PC-9 (cell line): ENCODE measurements at places on chromosomes 3 and 15. TPM values are rescaled to one million over a fixed set of nuclear protein-coding genes. Genes with fewer than 3 reads are reported as not detected.

The SNTN gene
- total RNA-seq: not detected in 2 replicates

GRCh38 chr3:123071146-123071545 is 4.3 kb downstream of the PDIA5 start:
- DNase-seq: no peak

DNA sequence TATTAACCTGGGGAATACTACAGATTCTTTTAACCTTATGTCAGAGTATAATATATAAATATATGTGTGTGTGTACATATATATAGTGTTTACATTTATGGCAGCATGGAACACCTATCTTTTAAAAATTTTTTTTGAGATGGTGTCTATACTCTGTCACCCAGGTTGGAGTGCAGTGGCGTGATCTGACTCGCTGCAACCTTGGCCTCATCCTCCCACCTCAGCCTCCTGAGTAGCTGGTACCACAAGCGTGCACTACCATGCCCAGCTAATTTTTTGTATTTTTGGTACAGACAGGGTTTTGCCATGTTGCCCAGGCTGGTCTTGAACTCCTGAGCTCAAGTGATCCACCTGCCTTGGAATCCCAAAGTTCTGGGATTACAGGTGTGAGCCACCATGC is 18.5 kb upstream of the ERICH6 start:
- no peak for DNase-seq

GRCh38 chr3:115402651-115403050 is 220.7 kb upstream of the GAP43 start:
- no peak for DNase-seq

The STRA6 gene
- total RNA-seq: 64.9 and 83.6 TPM in 2 replicates

- DNase-seq: no peak
These were observed 12.0 kb downstream of the CMTM7 start for GRCh38 chr3:32403663-32404062.

DNA sequence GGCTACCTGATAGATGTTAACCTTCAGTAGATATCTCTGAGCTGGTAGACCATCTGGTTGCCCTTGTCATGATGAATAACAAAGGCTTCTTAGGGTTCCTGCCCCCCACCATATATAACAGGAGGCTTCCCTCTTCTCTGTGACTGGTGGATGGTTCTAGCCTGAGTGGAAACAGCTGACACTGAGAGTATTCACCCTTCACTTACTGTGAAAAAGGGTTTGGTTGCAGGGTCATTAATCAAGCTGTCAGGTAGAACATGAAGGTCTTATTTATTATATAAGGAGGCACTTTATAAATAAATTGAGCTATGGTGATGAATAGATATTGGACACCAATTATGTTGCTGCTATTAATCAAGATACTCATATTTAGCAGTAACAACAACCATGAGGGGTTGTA is 58.6 kb downstream of the CACNA2D3 start:
- DNase-seq: no peak

- no peak for DNase-seq
These were observed 31.1 kb downstream of the ADAMTS17 start for GRCh38 chr15:100310513-100311153.

The LRRC15 gene
- total RNA-seq: 0.08 TPM in 1 of 2 replicates, not detected in the other

The RHCG gene
- total RNA-seq: 0.26 and 0.60 TPM in 2 replicates

- peak; percentile 44 for DNase-seq
These were observed 26.7 kb downstream of the SLCO2A1 start for GRCh38 chr3:134003066-134003465.

GRCh38 chr3:46102780-46103130 is 75.5 kb upstream of the XCR1 start:
- DNase-seq: no peak

GRCh38 chr3:171875923-171876412 is 32.8 kb downstream of the TMEM212 start:
- peak; percentile 28 for DNase-seq

GRCh38 chr3:33041909-33042308 is 55.0 kb downstream of the GLB1 start:
- DNase-seq: no peak

DNA sequence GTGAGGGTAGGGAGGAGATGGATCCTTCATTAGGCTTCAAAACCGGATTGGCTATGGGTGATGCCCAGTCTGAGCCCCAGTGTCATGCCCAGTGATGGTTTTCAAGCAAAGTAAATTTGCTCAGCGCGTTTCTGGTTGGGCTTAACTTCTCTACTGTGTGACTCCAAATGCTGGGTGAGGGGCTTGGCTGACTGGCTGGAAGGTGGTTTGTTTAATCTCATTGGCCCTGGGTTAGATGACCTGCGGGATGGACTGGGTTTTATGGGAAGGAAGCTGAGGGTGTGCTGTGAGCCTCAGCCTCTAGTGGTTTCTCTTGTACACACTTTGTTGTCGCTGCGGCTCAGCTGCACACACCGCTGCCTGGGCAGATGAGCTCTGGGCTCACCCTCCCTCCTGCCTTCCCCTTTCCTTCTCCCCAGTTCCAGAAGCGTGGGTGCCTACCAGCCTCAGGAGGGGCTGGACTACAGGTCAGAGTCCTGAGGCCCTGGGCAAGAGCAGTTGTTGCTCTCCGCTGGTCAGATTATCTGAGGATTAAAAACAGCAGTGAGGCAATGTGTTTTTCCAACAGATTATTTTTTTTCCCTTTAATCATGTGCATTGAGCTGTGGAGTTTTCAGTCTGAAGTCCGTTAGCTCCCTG is 18.6 kb downstream of the PDIA5 start:
- no peak for DNase-seq
